ENCODE measurements at places on chromosomes 3 and 15. TPM values are rescaled to one million over a fixed set of nuclear protein-coding genes. Genes with fewer than 3 reads are reported as not detected.

The SPRED1 gene
- total RNA-seq = 9.7 TPM

The TRPM1 gene
- total RNA-seq = 0.02 TPM

The ZNF80 gene
- total RNA-seq = not detected

The NR1D2 gene
- total RNA-seq = 23.0 TPM

The ASB14 gene
- total RNA-seq = not detected

The TXNRD3 gene
- total RNA-seq = 7.8 TPM

The C3orf52 gene
- 10.9 TPM for total RNA-seq

The ZNF660 gene
- 0.64 TPM for total RNA-seq

The CPEB1 gene
- 9.4 TPM for total RNA-seq

The PRSS50 gene
- total RNA-seq = not detected

The LRTM1 gene
- total RNA-seq = not detected

The SEMA5B gene
- not detected for total RNA-seq

The DOCK3 gene
- 1.0 TPM for total RNA-seq

The PRR20G gene
- not detected for total RNA-seq

The SLC22A13 gene
- total RNA-seq = not detected

The IL5RA gene
- not detected for total RNA-seq

The UBA7 gene
- total RNA-seq = 46.1 TPM

The TMOD2 gene
- 4.4 TPM for total RNA-seq

The CCRL2 gene
- total RNA-seq = 1.0 TPM

The TM4SF18 gene
- total RNA-seq = 25.4 TPM

The GOLGA8G gene
- 0.12 TPM for total RNA-seq

The CYP11A1 gene
- 0.10 TPM for total RNA-seq

The ROPN1 gene
- not detected for total RNA-seq

The RMDN3 gene
- 13.5 TPM for total RNA-seq

The ZBBX gene
- not detected for total RNA-seq

The FEZF2 gene
- total RNA-seq = not detected

The DNASE1L3 gene
- not detected for total RNA-seq

The THAP10 gene
- total RNA-seq = 6.6 TPM

The AP3S2 gene
- 58.8 TPM for total RNA-seq

The OSTN gene
- not detected for total RNA-seq

The MPI gene
- total RNA-seq = 65.4 TPM

The CCDC39 gene
- not detected for total RNA-seq

The SPATA12 gene
- 0.07 TPM for total RNA-seq

Data from M059J (cell line).